ENCODE measurements at places on chromosomes 11 and 22.
A peak's percentile ranks its signal among the peaks of the same experiment; 100 is the strongest.

GRCh38 chr11:44179173-44179572, 83.7 kb downstream of the EXT2 start:
- no peak for DNase-seq

GRCh38 chr22:33823552-33823951, 96.7 kb downstream of the LARGE1 start:
- no peak for DNase-seq

DNA sequence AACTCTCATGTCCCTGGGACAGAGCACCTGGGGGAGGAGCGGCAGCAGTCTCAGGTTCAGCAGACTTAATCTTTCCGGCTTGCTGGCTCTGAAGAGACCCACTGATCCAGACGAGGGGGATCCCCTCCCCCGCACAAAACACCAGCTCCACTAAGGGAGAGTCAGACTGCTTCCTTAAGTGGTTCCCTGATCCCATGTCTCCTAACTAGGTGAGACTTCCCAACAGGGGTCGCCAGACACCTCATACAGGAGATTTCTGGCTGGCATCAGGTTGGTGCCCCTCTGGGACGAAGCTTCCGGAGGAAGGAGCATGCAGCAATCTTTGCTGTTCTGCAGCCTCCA, 157.2 kb upstream of the TMEM45B start:
- DNase-seq, result no peak

DNA sequence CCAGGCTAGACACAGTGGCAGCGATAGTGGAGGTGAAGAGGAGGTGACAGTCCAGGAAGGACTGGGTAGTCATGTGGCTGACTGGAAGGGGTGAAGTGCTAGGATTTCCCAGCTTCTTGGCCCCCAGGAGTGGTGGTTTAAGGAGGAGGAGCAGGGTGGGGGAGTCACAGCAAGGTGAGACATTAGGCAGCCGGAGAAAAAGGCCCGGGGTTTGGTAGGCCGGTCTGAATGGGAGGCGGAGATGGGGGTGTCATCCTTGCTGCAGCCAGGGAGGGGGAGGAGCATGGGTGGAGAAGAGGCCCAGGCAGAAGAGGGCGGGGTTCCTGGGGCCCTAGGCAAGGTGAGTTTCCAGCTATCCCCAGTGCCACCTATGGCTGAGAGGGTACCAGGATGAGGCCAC, 6.1 kb downstream of the SIPA1 start:
- no peak for DNase-seq

GRCh38 chr11:118892514-118892913, 8.8 kb downstream of the CXCR5 start:
- DNase-seq, result peak; percentile 40

GRCh38 chr22:19215360-19215759, 36.8 kb upstream of the SLC25A1 start:
- no peak for DNase-seq

- DNase-seq, result no peak
These were observed 11.3 kb upstream of the ADORA2A start for GRCh38 chr22:24416095-24416494.

- no peak for DNase-seq
These were observed 65.3 kb upstream of the LINC01488 start for GRCh38 chr11:69416143-69416515.

GRCh38 chr11:33930317-33931021, 38.6 kb upstream of the LMO2 start:
- no peak for DNase-seq

GRCh38 chr22:29705651-29706050, 14.2 kb upstream of the CABP7 start:
- DNase-seq, result no peak

DNA sequence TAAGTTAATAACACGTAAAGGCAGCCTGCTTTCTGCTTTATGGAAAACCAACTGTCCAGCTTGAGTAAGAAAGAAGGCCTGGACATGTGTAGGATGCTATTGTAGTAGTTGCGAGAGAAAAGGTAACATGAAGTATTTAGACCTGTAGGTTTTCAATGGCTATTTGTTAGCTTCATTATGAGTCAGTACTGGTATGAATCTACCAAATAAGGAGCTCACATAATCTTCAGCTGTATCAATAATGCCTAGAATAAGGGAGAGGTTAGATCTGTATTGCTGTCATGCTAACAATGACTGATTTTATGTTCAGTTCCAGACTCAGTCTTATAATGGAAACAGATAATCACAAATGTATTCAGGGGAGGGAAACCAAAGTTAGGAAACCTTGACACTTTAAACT, 550.3 kb downstream of the CNTN5 start:
- DNase-seq, result no peak

GRCh38 chr11:130672911-130673310, 224.5 kb downstream of the ADAMTS15 start:
- no peak for DNase-seq

- DNase-seq, result no peak
These were observed 479.0 kb downstream of the NELL1 start for GRCh38 chr11:21148376-21148775.

- DNase-seq, result no peak
These were observed 29.8 kb upstream of the TMEM41B start for GRCh38 chr11:9344061-9344680.

GRCh38 chr22:49404020-49404419, 423.7 kb downstream of the BRD1 start:
- DNase-seq, result no peak

DNA sequence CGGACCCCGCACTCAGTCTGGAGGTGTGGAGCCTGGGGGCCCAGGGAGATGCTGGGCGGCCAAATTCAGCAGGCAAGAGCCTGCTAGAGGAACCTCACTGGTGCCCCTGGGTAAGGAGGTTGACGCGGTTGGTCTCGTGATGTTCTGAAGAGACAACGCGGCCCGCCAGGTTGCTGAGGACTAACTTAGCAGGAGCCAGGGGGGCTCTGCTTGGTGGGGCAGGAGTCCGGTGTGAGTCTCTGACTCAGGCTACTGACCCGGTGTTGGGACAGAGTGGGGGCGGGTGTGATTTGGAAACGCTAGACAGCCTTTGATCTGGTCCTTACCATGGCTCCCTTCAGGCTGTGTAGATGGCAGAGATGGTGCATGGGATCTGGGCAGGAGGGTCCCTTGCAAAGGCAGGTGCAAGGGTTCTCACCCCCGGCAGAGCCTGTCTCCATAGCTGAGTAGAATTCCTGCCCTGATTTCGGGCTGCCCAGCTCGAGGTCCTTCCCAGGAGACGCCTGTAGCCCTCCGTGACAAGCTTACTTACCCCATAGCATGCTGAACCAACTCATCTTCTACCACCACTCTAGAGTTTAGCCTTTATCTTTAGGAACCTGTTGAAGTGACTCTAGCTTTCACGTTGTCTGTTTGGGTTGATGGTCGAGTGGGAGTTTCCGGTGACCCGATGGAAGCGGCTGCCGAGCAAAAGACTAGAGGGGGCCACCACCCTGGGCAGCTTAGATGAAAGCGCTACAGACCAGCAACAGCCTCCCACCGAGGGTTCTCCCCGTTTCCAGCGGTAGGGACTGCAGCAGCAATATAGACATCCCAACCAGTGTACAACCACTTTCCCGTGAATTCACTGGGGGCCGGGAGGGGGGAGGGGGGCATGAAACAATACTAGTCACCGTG, 38.4 kb downstream of the KCNC1 start:
- no peak for DNase-seq

GRCh38 chr22:21451545-21452520, 15.4 kb upstream of the TMEM191C start:
- DNase-seq, result no peak

GRCh38 chr11:76802621-76803020, 19.5 kb downstream of the TSKU start:
- no peak for DNase-seq

- no peak for DNase-seq
These were observed 47.7 kb upstream of the SC5D start for GRCh38 chr11:121244884-121245283.

- no peak for DNase-seq
These were observed 22.3 kb upstream of the HTR3A start for GRCh38 chr11:113952588-113952987.

DNA sequence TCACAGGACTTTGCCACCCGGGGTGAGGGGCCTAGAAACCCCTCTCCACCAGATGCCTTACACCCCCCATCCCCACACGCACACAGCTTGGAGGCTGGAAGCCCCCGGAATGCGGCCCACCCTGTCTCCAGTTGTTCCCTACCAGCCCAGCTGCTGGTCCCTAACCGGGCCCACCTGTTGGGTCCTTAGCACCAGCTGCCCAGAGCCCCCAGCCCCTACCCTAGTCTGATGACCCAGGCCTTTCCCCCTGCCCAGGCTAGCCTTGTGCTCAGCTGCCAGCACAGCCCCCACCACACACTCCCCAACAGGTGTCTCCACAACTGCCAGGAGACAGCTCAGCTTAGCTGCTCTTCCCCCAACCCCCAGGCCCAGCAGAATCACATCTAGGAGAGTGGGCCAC, 67.1 kb downstream of the CDKN1C start:
- no peak for DNase-seq

- no peak for DNase-seq
These were observed 973.2 kb downstream of the NTM start for GRCh38 chr11:132343445-132344175.

DNA sequence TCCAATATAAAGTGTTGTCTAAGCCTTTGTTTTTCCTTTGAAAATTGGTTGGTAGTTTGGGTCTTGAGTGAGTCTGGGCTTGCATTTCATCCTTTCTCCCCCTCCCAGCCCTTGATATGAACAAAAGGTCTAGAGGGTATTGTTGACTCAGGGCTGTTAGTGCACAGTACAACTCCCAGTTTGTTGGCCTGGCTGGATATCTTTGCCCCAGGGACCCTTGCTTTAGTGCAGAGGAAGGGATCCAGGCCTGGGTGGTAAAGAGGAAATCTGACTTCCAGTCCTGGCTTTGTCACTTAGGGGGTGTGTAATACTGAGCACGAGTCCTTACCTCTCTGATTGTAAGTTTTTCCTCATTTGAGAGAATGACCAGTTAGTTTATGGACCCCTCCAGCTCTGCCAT, 330.4 kb downstream of the TMEM135 start:
- DNase-seq, result no peak

DNA sequence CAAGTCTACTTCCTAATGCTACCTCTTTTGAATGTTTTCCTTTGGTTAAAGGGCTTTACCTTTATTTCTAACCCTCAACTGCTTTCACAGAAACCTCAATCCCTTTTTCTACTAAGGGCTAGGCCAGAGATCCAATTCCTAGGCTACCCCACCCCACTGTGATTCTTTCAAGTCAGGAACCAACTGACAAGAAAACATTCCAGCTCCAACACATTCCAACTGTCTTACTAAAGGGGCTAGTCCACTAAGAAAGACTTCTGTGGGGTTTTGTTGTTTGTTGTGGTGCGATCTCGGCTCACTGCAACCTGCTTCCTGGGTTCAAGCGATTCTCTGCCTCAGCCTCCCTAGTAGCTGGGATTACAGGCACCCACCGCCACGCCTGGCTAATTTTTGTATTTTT, 151.3 kb downstream of the APOL5 start:
- no peak for DNase-seq

GRCh38 chr11:76268498-76268897, 62.2 kb upstream of the WNT11 start:
- no peak for DNase-seq

- DNase-seq, result no peak
These were observed 5.2 kb downstream of the TRAPPC4 start for GRCh38 chr11:119023741-119024140.

- DNase-seq, result no peak
These were observed 106.4 kb downstream of the MICAL2 start for GRCh38 chr11:12216671-12217374.
